ENCODE measurements at places on chromosomes 6 and 20. TPM values are rescaled to one million over a fixed set of nuclear protein-coding genes. Genes with fewer than 3 reads are reported as not detected.

DNA sequence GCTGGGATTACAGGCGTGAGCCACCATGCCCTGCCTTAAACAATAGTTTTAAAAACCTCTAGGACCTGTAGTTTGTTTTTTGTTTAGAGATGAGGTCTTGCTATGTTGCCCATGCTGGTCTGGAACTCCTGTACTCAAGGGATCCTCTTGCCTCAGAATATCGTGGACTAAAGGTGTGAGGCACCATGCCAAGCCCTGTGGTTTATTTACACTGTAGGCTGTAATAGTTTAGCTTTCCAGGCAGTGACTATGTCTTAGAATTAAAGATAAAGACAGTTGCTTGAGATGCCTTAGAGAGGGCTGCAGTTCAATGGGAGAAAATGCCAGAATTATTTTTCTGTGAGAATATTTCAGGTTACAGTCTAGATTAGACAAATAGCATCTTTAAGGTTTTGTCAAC, 72.9 kb downstream of the SGK1 start:
- DNase-seq = no peak
- no peaks in the 10 kb centered on the region for H3K27me3 ChIP-seq
- no peak overlapping the region for H3K4me3 ChIP-seq
- peaks cover 14% of the 10 kb centered on the region for H3K36me3 ChIP-seq

- peaks cover 5% of the 10 kb centered on the region for H3K36me3 ChIP-seq
- peaks cover 2% of the 10 kb centered on the region for H3K4me1 ChIP-seq
- H3K27ac ChIP-seq = no peak overlapping the region
- H3K4me3 ChIP-seq = no peak overlapping the region
These were observed 64.4 kb downstream of the CHMP4B start for GRCh38 chr20:33875534-33876026.

DNA sequence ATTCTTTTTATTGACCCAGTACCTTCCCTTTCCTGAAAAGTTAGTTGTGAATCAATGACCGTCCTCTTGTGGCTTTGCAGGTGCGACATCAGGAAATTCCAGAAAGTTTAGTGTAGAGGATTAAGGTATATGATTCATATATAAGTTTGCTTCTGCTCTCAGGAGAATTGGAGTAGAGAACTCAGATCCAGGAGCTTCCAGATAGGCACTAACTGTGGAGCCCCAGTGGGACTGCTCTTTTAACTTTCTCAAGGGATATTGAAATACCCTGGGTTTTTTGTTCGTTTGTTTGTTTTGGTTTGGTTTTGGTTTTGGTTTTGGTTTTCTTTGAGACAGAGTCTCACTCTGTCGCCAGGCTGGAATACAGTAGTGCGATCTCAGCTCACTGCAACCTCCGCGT, 9.5 kb downstream of the TAAR2 start:
- H3K4me3 ChIP-seq = peak overlapping the region; percentile 52
- H3K36me3 ChIP-seq = no peaks in the 10 kb centered on the region
- peaks cover 25% of the 10 kb centered on the region for H3K27me3 ChIP-seq
- H3K4me1 ChIP-seq = peaks cover 3% of the 10 kb centered on the region
- no peak overlapping the region for H3K27ac ChIP-seq
- DNase-seq = no peak

DNA sequence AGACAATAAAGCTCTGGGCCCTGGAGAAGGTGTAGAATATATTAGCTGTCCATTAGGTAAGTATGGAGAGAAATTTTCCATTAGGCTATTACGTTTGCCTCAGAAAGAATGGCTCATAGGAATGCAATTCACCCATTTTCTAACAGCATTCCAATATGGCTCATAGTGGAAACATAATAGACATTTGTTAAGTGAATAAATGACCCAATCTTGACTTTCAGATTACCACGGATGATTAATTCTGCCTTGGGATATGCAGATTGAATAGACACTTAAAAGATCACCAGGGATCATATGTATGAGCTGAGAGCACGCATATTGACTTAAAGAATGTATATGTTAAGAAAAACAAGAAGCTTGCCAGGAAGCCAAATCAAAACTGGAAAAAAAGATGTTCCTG, 209.1 kb upstream of the CDYL start:
- H3K4me3 ChIP-seq = no peak overlapping the region
- no peaks in the 10 kb centered on the region for H3K36me3 ChIP-seq
- no peak overlapping the region for H3K27ac ChIP-seq
- peaks cover 4% of the 10 kb centered on the region for H3K27me3 ChIP-seq

- H3K36me3 ChIP-seq = no peaks in the 10 kb centered on the region
- DNase-seq = no peak
- peaks cover 2% of the 10 kb centered on the region for H3K4me1 ChIP-seq
These were observed 52.0 kb upstream of the KLHL31 start for GRCh38 chr6:53717566-53717965.

GRCh38 chr6:150076196-150076893, 7.4 kb upstream of the ULBP3 start:
- DNase-seq = no peak
- H3K4me1 ChIP-seq = peaks cover 30% of the 10 kb centered on the region
- H3K27ac ChIP-seq = no peak overlapping the region
- H3K27me3 ChIP-seq = peaks cover 49% of the 10 kb centered on the region

DNA sequence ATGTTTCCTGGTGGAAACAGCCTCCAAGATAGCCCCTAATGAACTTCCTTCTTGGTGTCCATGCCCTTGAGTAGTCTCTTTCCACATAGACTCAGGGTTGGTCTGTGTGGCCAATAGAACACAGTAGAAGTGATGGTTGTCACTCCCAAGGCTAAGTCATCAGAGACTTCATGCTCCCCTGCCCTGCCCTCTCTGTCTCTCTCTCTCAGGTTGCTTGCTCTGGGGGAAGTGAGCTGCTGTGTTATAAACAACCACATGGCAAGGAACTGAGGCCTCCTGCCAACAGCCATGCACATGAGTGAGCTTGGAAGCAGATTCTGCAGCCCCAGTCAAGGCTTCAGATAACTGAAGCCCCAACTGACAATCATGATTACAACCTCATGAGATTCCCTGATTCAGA, 85.3 kb upstream of the SLC22A16 start:
- H3K36me3 ChIP-seq = peaks cover 3% of the 10 kb centered on the region
- no peak for DNase-seq
- no peaks in the 10 kb centered on the region for H3K27me3 ChIP-seq
- no peak overlapping the region for H3K4me3 ChIP-seq

DNA sequence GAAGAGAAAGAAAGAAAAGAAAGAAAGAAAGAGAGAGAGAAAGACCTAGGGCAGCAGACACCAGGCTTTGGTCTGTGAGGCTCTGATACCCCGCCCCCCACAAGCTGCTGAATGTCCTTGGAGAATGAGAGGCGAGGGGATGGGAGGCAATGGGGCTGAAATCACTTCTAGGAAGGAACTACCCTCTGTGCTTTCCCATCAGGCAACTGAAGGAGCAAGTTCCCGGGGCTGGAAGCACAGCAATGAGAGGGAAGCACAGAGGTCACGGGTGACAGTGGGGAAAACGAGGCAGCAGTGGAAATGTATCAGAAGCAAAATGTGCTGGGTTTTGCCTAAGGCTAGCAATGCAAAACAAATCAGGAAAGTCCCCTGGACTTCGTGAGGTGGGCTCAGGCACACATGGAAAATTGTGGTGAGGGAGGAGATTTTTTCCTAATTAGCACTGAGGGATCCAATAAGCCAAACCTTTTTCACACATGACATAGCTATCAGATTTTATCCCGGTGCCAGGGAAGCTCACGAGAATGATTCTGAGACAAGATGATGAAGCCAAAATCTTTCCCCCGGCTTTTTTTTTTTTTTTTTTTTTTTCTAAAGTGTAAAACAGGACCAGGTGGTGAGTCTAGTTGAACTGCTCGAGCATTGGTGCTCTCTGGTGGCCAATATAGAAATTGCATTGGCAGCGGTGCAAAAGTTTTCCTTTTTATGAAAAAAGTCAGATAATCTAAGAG, 16.8 kb upstream of the ARFGEF2 start:
- no peaks in the 10 kb centered on the region for H3K36me3 ChIP-seq
- H3K27me3 ChIP-seq = no peaks in the 10 kb centered on the region
- H3K4me3 ChIP-seq = no peak overlapping the region

- H3K4me3 ChIP-seq = no peak overlapping the region
- no peak overlapping the region for H3K27ac ChIP-seq
- no peaks in the 10 kb centered on the region for H3K36me3 ChIP-seq
- peaks cover 15% of the 10 kb centered on the region for H3K27me3 ChIP-seq
- H3K4me1 ChIP-seq = no peaks in the 10 kb centered on the region
- no peak for DNase-seq
These were observed 87.3 kb downstream of the KCNB1 start for GRCh38 chr20:49395183-49395582.

DNA sequence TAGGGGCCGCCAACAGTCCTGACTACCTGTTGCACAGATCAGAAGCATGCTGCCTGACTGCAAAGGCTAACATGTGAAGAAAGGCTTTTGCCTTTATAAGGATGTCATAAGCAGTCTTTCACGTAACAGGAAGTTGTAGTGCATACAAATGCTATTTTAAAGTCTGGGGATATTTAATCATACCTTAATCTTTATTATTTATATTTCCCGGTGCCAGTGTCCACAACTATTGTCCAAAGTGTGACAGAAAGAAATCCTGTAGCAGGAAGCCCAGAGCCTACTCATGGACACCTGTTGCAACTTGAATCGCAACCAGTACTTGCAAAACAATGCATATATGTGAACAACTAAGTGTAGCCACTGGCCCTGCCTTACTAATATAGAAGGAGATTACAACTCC, 235.8 kb downstream of the ALDH8A1 start:
- no peaks in the 10 kb centered on the region for H3K36me3 ChIP-seq
- H3K27me3 ChIP-seq = no peaks in the 10 kb centered on the region
- H3K27ac ChIP-seq = no peak overlapping the region
- DNase-seq = no peak
- H3K4me3 ChIP-seq = no peak overlapping the region

GRCh38 chr6:32889533-32889932, 35.5 kb downstream of the PSMB9 start:
- H3K36me3 ChIP-seq = peaks cover 3% of the 10 kb centered on the region
- H3K27ac ChIP-seq = no peak overlapping the region
- H3K27me3 ChIP-seq = peaks cover 12% of the 10 kb centered on the region
- H3K4me3 ChIP-seq = no peak overlapping the region

DNA sequence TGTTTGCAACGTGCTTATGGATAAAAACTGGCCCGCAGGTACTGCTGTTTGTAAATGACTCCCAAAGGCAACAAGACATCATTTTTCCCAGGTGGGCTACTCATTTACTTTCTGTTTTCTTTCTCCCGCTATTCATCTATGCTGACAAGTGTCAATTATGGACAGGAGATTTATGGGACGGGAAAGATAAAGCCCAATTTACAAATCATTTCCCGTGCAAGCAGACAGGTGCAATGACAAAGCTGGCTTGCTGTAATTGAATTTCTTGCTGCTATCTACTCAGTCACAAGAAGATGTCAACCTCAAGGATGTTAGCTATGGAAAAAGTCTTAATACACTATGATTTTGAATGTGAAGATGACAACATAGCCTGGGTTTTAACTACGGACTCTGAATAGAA, 125.5 kb downstream of the EPHA7 start:
- H3K36me3 ChIP-seq = no peaks in the 10 kb centered on the region
- DNase-seq = no peak
- H3K4me1 ChIP-seq = no peaks in the 10 kb centered on the region
- no peak overlapping the region for H3K27ac ChIP-seq

DNA sequence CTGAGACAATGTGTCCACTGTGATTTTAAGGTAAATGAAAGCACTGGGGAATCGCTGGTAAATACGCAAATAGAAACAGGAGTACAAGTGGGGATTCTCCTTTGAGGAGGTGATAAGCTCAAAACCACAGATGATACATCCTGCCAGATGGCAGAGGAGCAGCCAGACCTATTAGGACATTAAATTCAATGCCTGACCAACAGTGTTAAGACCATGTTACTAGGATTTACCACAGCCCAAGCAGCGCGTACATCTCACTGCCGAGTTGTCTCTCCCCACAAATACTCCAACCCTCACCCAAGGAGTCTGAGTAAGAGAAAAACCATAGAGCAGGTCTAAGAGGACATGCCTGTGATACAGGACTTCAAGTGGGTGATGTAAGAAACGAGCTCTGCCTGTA, 68.9 kb upstream of the TULP1 start:
- peaks cover 26% of the 10 kb centered on the region for H3K4me1 ChIP-seq
- no peak for DNase-seq
- H3K27ac ChIP-seq = peak overlapping the region; percentile 54
- H3K27me3 ChIP-seq = no peaks in the 10 kb centered on the region
- no peak overlapping the region for H3K4me3 ChIP-seq
- peaks cover 10% of the 10 kb centered on the region for H3K36me3 ChIP-seq

DNA sequence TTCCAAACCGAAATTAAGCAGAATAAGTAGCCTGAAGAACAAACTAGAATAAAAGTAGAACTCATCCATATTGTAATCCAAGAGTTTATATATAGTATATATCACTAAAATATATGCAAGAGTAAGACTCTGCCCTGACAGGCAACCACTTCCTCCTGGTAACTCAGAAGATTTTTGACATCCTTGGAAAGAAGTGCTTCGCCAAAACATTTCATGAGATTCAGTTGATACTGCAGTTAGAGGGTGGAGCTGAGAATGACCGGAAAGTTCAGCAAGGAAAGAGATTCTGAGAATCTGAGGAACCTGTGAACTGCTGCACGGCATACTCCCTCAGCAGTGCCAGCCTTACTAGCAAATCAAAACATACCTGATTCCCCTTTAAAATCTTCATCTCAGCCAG, 79.6 kb downstream of the CDK19 start:
- no peaks in the 10 kb centered on the region for H3K27me3 ChIP-seq
- no peak overlapping the region for H3K27ac ChIP-seq
- DNase-seq = no peak
- no peak overlapping the region for H3K4me3 ChIP-seq
- peaks cover 37% of the 10 kb centered on the region for H3K36me3 ChIP-seq
- peaks cover 3% of the 10 kb centered on the region for H3K4me1 ChIP-seq

AVP gene
- total RNA-seq = not detected

FOXC1 gene
- not detected for total RNA-seq

CAGE1 gene
- total RNA-seq = 0.20 TPM

PDYN gene
- not detected for total RNA-seq

KIAA0408 gene
- 3.5 TPM for total RNA-seq

ADTRP gene
- 2.3 TPM for total RNA-seq

CST4 gene
- total RNA-seq = not detected

SLC17A2 gene
- not detected for total RNA-seq

SSTR4 gene
- total RNA-seq = not detected

THBD gene
- total RNA-seq = 0.34 TPM

OR2H2 gene
- total RNA-seq = not detected

LAMP5 gene
- total RNA-seq = not detected

ADGRB3 gene
- not detected for total RNA-seq

Measured in activated naive CD8-positive, alpha-beta T cell treated with anti-CD3 and anti-CD28 coated beads, Interleukin-2, amount 10 ng/mL, durations not matched to agents 7 days and 5 days (primary cell).